Fibroblast of skin of abdomen (primary cell): ENCODE measurements at places on chromosomes 5 and 9.

- peak; percentile 42 for DNase-seq
Observed at GRCh38 chr5:177357459-177358351, at the start of gene RGS14. RGS14 (plus strand) TSS chr5:177357924; CDS start chr5:177358025, 101 bp downstream.

DNA sequence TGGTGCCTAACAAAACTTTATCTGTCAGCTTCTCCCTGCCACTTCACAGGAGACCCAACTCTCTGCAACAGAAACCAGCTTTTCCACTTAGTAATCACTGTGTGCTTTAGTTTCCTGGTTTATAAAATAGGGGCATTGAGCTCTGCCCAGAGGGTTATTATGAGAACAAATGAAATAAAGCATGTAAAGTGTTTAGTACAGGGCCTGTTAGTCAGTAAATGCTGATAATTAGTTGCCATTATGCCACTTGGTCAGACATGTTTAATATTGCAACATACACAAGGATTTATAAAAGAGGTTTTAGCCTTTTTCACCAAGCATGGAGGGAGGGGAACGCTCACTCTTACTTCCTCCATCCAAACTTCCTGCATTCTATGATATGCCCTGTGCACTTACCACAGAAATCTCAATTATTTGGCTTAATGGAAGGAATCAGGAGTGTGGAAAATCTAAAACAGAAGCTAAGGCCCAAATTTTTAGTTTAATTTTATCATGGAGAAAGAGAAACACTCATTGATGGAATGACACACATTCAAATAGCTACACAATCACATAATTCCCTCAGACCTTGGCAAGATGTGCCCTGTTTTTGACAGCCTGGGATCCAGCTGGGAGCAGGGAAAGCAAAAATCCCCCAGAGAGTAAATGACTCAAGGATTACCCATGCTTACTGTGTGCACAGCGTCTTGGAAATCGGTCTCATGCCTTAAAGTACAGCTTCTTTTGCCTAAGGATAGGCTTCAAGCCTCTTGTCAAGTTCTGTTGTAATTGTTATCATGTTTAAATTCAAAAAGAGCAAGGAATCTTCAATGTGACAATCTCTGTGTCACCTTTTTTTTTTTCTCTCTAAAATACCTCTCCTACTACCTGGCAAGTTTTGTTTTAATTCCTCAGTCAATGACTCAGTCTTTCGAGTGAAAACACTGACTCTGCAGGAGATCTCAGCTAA is 34.0 kb downstream of the ZNF474 start:
- peak; percentile 98 for DNase-seq

DNA sequence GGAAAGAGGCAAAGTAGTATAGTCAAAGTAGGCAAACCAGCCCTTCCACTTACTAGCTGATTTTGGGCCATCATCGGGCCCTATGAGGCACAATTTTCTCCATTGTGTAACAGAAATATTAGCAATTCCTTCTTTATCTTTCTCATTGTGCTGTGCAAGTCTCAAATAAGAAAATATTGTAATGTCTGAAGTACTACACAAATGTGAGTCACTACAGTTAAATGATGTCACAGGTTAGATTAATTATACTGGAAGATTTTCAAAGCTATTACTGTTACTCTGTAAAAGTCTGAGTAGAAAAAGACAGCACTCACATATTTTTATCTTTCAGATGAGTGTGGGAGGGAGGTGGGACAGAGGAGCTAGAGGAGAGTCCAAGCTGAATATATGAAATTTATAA is 12.4 kb upstream of the TMC1 start:
- peak; percentile 66 for DNase-seq

DNA sequence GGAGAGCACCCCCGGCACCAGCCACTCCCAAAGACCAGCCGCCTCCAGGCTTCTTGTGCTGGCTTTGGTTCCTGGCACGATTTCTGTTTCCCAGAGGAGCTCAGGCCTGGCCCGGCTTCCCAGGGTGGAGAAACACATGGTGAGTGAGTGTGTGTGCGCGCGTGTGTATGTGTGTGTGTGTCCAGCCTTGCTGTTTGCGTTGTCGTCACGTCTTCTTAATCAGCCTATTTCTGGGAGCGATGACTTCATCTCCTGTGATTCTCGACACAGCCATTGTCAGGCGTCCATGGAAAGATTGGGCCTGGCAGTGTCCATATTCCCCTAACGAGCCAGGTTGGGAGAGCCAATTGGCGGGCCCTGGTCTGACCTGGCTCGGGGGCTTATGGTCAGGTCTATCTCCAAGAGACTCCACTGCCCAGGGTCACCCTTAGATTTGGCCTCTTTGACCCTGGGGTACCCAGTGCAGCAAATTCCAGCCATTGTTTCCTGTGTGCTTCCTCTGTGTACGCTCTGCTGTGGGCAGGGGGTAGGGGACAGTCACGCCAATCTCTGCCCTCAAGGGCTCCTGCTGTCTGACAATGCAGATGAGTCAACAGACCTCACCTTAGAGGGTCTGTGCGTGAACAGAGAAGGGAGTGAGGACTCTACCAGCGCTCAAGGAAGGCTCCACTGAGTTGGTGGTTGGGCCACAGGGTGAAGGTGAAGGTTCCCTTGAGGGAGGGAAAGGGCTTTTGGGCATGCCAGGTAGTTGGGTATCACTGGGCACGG is 73.8 kb downstream of the DAB2IP start:
- DNase-seq: peak; percentile 98

DNA sequence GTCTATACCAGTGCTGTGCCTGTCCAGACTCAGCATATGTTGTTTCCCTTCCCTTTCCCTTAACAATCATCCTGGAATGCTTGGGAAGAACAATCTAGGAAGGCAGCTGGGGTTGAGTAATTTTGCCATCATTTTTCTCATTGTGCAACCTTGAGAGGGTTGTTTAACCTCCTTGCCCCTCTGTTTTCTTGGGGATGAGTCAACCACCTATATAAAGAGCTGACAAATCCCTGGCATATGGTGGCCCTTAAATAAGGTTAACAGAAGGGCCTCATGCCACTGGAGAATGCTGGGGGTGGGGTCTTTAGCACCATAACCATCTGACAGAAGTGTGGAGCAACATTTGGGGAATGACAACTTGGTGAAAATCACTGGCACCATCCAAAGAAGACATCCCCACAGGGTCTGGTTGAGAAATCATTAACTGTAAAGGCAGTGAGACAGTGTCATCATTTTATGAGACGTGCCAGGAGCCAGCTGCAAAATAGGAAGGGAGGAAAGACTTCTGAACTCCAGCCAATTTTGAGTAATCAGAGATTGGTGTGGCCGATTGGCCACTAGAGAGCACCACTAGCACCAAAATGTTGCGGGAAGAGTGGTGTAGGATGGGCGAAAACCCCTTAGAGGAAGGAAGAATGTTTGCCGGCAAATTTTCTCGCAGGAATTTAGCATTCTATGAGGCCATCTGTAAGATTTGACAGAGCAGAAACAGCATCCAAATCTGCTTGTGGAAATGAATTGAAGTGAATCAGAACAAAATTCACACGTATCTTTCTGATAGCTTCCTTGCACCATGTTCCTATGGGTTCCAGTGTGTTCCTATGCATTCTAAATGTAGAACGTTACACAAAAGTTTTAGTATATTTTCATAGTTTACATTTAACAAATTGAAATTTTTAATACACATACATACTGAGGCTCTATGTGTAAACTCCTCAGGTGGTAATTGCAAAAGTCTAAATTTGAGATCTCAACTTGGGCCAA is 113.8 kb downstream of the MSX2 start:
- DNase-seq: peak; percentile 93

DNA sequence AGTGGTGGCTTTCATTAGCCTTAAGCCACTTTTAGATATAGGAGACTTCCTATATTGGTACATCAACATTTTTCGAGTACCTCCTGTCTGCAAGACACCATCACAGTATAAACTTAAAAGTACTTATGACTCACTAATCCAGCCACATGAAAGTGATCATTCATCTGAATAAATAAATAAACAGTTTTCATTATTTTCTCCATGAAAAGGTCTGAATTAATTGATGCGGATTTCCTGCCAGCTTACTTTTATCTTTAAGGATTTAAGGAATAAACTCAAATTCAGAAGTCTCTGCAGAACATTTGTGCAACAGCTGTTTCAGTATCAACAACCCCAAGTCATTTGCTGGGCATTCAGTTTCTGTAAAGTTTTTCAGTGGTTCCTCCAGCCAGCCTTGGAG is 4.0 kb downstream of the SAP30L start:
- DNase-seq: no peak

GRCh38 chr5:81556809-81557208 is 162.9 kb upstream of the ACOT12 start:
- DNase-seq: no peak

- DNase-seq: no peak
Observed at GRCh38 chr5:31964007-31964360, 210.1 kb downstream of the GOLPH3 start.

- no peak for DNase-seq
Observed at GRCh38 chr5:36273809-36274526, 27.7 kb downstream of the RANBP3L start.

GRCh38 chr5:54049963-54050362 is 260.4 kb downstream of the ARL15 start:
- DNase-seq: peak; percentile 82

GRCh38 chr5:116573279-116573701 is 1.3 kb downstream of the SEMA6A start:
- DNase-seq: no peak

- DNase-seq: no peak
Observed at GRCh38 chr9:70531311-70531710, 116.9 kb upstream of the KLF9 start.

- peak; percentile 42 for DNase-seq
Observed at GRCh38 chr5:2149195-2149539, 266.4 kb upstream of the IRX4 start.

DNA sequence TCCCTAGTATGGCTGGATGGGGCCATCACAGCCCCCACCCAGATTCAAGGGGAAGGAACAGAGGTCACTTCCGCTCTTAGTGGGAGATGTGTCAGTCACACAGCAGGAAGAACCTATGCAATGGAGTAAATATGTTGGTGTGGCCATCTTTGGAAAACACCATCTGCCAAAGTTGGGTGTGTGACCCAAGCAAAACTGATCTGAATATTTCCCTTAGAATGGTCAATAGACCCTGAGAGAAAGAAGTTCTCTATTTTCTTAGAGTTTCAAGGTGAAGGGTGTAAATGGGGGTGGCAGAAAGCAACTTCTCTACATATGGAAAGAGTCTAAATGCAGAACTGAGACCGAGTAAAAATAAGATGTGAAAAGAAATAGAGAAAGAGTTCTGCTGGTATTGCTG is 212.7 kb downstream of the ESM1 start:
- DNase-seq: no peak

GRCh38 chr9:33202552-33203201 is 35.5 kb upstream of the B4GALT1 start:
- peak; percentile 82 for DNase-seq

- DNase-seq: no peak
Observed at GRCh38 chr9:97243606-97244005, 63.9 kb upstream of the CCDC180 start.

DNA sequence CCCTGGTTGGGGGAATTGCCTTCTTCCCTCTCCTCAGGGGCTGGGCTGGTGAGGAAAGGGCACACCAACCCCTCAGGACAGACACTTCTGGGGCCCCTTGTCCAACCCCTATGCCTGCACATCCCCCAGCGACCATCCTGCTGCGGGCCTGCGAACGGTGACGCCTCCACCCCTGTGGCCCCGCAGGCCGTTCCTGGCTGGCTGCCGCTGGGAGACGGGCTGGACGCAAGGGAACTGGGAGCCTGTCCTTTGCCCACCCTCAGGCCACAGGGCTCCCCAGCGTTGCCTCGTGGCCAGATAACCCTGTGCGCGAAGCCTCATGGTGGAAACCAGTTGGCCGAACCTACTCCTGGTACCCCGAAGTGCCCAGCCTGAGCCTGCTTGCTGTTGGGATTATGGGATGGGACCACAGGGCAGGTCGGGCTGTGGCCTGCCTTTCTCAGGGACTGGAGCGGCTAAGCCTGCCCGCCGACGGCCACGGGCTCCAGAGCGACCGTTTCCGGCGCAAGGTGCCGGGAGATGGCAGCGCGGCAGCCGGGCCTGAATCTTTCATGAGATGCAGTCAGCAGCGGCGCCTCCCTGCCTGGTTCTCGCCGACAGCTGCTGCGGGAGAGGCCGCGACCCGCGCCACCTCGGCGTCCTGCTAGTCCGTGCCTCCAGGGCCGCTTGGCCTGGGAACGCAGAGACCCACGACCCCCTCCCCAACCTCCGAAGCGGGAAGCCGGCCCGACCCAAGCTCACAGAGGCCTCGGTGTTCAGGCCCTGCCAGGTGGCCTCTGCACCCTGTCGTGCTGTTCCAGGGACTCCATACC is 6.5 kb upstream of the PITX1 start:
- DNase-seq: no peak

- no peak for DNase-seq
Observed at GRCh38 chr5:41831155-41831554, 39.1 kb downstream of the OXCT1 start.

DNA sequence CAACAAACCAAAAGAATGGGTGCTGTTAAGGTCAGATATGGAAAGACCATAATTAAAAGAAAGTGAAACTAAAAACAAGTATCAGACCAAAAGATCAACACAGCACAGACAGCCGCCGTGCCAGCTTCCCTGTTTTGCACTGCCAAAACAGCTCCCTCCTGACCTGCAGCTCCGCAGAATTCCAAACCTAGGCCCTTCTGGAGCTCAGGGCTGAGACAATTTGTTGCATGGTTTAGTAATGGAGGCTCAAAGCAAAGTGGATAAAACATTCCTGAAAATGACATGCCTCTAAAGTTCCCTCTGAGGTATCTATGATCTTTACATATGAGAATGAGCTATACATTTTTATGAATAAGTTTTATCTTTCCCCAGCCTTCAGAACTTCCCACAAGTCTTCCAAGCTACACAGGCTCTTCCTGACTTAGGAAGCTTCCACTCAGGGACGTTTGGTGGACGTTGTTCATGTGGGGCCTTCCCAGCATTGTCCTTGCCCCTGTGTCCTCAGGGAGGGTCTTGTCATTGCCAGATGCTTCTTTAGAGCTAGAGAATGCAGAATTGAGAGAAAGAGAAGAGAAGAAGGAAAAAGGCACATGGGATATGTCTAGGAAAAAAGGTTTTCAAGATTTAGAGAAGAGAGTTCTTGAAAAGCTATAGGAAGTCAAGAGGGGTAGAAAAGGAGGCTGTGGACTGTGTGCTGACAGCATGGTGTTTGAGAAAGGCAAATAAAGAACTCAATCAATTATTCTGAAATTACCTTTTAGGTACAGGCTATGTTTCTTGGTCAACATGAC is 28.4 kb upstream of the SSBP2 start:
- peak; percentile 28 for DNase-seq

DNA sequence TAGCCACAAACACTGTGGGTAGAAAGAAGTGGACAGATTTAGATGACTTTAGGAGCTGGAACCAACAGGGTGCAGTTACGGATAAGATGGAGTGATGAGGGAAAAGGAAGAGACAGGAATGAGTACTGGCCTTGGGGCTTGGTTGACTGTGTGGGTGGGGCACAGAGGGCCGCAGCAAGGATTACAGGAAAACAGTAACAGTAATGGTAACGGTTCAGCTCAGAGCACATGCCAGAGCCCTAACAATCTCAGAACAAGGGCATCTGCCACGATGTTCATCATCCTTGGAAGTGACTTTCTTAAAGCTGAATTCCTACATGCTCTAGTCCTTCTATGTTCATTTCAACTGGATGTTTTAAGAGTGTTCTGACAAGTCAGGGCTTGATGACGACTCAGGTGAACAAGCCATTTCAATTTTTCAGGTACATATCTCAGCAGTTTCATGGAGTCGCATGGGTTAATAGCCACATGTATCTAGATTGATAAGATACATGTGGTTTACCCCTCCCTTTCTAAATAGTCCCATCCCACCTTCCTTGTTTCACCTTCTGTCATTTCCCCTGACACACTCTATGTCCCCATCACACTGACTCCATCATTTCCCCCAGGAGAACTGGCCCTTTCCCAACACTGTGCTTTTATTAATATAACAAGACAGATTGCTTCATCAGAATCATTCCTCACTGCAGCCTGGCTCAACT is 65.0 kb downstream of the CEMIP2 start:
- DNase-seq: no peak
